ENCODE measurements at places on chromosomes 13 and 19.
A peak's percentile ranks its signal among the peaks of the same experiment; 100 is the strongest.

DNA sequence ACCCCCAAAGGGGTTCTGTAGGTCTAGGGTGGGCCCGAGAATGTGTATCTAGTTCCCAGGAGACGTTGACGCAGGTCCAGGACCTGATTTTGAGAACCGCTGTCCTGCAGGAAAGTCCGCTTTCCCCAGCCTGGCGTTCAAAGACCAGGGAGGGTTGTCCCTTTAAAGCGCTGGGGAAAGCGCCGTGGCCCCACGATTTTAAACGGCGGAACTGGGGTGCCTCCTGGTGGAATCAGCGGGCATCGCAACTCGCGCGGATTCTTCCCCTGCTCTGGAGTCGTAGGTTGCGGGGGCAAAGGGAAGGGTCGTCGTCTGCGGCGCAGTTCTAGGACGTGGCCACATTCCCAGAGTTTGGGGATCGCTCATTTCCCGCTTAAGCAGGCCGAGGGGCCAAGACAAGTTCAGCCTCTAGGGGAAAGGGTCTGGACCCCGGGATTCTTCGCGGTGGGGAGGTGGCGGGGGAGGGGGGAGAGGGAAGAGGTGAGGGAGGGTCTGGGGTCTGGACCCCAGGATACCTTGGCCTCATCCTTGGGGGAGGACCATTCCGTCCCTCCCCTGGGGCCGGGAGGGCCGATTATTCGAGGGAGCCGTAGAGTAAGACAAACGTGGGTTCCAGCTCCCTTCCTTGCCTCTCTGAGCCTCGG, 7.7 kb downstream of the PNMA8B start:
- DNase-seq: peak; percentile 91

DNA sequence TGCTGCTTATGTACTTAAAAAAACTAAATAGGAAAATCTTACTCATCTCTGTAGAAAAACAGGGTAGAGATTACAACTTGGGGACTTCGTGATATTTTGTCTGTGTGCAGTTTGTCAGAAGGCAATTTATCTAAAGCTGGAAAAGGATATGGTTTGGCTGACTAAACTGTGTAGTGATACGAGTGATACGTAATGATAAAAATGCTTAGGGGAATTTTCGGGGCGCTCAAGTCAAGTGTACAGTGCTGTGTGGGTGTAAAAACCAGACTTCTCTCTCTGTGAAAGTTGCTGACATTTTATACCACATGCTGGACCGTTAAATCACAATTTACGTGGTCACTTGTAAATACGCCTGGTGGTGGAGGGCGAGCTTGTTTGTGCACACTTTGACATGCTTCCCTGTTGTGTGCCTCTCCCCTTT, 221.7 kb downstream of the KCNRG start:
- DNase-seq: no peak

- DNase-seq: no peak
These were observed 63.1 kb downstream of the SLITRK1 start for GRCh38 chr13:83819156-83819555.

- DNase-seq: no peak
These were observed 101.1 kb downstream of the ZAR1L start for GRCh38 chr13:32214071-32214470.

DNA sequence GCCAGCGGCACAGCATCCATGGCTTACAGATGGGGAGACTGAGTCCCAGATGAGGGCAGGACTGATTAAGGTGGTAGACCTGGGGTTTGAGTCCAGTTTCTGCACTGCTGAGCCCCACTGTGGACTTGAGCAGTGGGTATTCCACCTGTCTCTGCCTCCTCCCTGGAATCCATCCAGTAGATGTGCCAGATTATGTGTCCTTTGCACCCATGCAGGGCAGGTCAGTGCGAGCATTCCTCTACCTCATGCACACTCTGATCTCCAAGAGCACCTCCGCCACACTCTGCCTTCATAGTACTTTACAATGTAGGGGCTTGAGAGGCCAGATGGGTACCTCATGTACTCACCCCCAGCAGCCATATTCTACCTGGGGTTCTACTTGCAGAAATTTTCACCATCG, 10.0 kb downstream of the ZSCAN22 start:
- DNase-seq: no peak

DNA sequence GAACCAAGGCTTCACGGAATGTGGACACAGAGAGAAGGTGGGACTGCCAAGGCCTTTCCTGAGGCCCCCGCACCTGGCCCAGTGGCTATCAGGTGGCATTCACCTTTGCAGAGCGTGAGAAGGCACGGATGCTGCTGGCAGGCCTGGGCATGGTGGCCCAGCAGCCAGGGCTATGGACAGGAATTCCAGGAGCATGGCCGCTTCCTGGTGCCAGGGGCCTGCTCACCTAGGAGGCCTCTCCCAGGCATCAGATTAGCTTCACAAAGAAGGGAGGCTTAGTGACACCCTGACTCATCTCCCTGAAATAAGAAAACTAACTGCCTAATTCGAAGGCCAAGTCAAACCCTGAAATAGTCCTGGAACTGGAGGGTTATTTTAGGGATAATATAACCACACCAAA, 155.8 kb downstream of the TEX29 start:
- DNase-seq: no peak

DNA sequence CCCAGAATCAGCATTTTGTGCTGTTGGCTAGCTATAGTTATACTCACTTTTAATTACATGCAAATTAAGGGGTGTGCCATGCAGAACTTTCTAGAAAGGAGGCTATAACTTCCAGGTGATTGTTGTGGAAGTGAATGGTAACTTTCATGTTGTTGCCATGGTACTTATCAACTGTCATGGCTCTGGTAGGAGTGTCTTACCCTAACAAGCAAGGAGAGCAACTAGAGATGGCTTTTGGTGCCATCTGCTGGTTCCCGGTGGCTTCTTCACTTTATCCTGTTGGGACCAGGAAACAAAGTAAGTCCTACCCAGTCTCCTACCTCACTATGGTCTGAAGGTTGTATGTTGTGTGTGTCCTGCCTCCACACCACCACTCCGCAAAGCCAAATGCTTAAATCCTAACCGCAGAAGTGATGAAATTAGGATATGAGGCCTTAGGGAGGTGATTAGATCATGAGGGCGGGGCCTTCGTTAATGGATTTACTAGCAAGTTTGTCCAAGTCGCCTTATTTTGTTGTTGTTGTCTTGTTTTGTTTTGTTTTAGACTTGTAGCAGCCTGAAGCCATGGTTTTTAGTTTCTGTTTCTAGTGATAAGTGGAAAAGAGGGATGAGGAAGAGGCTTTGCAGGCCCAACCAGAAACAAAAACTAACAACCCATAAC, 22.6 kb downstream of the FBXL12 start:
- peak; percentile 87 for DNase-seq

Measured in WTC11 (cell line).